ENCODE measurements at places on chromosomes 12 and 14.

DNA sequence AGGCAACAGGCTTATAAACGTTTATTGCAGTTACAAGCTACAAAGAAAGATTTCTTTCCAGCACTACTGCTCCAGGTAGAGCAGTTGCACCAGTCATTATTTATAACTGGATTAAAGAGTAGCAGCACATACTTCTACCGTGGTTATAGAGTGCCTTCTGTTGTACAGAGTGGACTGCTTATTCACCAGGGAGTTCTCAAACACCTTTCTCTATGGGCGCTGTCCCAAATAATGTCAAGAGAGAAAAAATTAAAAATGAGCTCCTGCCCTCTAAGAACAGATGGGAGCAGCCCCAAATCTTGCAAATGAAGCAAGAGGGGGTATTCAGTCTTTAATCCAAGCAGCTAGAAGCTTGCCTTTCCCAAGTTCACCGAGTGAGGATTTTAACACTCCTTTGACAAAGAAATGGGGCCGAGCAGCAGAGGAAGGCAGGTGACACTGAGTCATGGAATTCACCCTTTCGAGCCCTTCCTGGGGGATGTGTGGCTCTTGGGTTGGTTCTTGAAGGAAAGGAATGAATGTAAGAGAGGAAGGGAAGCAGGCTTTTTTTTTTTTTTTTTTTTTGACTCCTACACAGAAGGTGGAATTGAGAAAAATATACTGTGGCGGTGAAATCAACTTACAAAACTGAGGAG lies 181.2 kb downstream of the PRKCH start:
- DNase-seq, result no peak

DNA sequence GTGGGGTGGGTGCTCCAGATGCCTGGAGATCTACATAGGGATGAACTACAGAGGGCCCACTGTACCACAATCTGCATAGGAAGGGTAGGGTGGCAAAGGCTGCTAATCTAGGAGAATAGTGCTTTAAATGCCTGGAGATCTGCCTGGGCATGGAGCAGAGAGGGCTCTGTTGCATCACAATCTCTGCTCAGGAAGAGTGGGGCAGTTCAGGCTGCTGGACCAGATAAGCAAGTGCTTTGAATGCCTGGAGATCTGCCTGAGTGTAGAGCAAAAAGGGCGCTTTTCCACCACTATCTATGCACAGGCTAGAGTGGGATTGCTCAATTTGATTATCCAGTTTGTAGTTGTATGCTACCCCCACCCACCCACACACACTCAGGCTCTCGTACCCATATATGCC lies 886.3 kb upstream of the SEL1L start:
- no peak for DNase-seq

DNA sequence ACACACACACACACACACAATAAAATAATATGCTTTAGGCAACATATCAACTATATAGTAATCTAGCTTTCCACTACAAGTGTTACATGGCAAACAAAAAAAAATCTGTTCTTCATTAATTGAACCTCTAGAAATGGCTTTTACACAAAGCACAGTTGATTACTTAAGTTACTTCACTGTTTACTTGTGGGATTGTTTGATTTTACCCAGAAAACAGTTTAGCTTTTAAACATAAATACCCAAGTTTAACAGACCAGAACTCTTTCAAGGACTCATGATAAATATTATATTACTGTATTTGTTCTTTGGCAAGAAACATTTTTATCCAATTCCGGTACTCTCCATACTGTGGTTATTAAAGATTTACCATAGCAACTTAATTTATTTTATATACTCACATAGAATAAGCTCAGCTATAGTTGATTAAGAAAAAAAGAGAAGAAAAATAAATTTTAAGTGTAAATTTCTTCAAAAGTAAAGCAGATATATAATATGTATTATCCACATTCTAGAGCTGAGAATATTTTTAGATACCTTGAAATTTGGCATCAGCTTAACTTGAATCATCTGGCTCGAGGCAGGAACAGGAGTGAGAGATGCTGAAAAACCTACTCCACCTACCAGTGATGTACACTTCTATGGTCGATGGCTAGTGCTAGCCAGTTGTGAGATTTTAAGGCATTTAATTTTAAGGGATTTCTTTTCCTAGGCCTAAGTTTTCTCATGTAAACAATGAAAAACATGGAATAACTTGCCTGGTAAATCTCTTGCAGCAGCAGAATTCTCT lies 126.0 kb downstream of the BTG1 start:
- DNase-seq, result no peak

GRCh38 chr12:125244338-125244737 lies 179.1 kb downstream of the AACS start:
- DNase-seq, result no peak

GRCh38 chr12:117035287-117035686 lies 63.9 kb downstream of the TESC start:
- no peak for DNase-seq

- DNase-seq, result no peak
Measured at GRCh38 chr12:38892087-38892786, 13.2 kb downstream of the CPNE8 start.

DNA sequence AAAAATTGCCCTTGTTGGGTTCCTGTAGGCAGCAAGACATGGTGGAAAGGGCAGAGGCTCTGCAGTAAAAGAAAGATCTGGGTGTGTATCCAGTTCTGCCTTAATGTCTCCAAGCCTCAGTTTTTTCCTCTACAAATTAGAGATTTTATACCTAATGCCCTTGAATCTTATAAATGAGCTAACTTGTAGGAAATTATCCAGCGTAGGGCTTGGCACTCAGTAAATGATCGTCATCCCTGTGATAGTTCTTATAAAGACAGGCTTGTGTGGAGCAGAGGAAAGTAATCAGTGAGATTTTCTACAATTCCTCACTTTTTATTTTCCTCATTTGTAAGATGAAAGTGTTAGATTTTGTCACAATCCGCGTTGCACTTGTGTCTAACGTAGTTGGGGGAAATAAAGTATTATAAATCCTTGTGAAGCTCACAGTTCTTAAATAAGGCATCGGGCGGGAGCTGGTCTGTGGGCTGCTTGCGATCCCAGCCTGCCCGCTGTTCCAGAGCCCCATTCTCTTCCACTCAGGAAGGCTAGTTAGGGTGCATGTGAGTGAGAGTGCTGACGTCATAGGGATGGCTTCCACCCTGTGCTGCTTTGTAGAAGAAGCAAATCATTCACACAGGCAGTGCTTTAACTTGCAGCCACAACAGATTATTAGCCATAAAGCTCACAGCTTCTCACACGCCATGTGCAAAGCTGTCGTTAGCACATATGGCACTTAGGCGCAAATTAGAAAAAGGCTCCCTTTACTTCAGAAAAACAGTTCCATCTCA lies 87.6 kb downstream of the EML1 start:
- peak; percentile 83 for DNase-seq

DNA sequence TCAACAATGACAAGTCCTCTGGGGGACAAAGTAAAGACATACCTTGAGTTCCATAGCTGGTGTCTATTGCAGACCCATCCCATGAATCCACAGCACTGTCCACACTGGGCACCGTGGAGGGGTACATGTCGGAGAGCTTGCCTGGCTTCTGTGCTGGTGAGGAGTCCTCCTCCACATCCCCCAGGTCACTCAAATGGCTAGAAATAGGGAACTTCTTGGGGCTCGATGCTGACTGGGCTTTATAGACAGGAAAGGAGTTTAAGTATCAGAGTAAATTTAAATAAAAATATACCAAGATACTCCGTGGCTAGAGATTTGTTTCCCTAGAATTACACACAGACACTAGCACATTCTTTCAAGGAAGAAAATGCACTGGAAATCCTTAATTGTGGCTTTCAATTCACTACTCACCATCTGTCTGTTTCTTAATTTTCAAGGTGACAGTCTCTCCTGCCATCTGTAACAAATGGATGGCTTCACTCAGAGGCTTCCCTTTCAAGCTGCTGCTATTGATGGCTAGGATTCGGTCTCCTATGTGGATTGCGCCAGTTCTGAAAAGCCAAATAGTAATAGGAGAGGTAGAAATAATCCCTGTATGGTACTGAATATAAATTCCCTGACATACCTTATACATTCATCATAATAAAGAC lies 90.1 kb downstream of the HELB start:
- no peak for DNase-seq

GRCh38 chr12:110583137-110584059 lies at the start of gene PPTC7:
TSS of gene PPTC7 (minus strand) at chr12:110583318. CDS start at chr12:110583031, 287 bp downstream.
- DNase-seq, result peak; percentile 96

DNA sequence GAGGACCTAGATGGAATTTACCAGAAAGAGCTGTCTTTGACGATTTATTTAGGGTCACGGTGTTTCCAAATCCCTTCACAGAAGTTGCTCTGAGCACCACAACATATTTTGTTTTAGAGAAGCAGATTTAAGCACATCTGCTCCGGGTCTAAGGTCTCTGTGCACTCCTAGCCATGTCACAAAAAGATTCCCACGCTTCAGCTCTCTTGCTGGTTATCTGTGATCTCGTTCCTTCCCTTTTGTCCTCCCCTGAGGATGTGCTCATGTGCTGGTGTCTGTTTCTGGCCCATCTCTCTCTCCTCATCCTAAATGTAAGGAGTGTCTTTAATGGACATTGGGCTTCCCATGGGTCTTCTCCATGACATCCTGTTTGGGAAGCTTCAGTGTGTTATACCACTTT lies 53.7 kb upstream of the GNPNAT1 start:
- DNase-seq, result no peak

- no peak for DNase-seq
Measured at GRCh38 chr12:64696080-64696741, 63.0 kb downstream of the GNS start.

GRCh38 chr14:89654998-89655397 lies 238.0 kb upstream of the FOXN3 start:
- DNase-seq, result no peak

DNA sequence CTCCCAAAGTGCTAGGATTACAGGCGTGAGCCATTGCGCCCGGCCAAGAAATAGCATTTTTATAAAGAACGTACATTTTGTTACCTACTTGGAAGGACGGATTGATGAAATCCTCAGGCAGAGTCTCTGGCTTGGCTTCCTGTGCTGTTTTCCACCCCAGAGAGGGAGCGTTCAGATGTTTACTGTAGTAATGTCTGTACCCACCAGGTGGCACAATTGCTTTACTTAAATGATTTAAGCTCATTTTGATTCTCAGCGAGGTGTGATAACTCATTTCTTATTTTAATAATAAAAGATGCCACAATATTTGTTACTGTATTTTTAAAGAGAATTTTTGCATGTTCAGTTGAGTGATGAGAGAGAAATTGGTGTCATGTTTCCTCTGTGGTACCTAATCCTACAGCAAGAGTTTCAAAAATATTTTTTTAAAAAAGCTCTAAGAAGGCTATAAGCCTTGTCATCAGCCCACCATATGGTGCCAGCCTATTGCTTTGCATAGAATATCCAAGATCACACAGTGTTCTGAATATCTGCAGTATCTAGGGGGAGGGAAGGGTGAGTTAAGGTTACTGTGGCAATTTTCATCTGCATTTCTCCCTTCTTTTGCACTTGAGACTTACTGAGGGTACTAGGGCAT lies 82.6 kb upstream of the TRAF3 start:
- peak; percentile 72 for DNase-seq

DNA sequence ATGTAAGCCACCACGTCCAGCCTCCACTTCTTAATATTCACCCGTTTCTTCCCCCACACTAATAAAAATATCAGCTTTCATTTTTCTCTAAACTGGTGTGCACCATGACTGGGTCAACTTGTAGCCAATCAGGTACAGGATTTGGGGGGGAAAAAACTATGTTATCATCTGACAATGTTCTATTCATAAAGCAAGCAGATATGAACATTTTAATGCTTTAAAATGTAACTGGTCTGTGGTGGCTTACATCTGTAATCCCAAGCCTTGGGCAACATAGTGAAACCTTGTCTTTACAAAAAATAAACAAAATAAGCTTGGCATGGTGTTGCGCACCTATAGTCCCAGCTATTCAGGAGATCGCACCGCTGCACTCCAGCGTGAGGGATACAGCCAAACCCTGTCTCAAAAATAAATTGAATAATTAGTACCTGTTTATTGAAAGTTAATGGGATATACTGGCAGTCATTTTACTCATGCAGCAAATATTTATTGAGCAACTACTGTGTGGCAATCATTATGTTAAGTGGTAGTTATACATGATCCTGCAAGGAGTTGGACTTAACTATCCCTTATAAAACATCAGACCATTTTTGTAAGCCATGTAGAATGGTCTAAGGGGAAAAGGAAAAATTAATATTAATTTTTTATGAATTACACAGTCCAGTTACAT lies 15.3 kb upstream of the ITPR2 start:
- DNase-seq, result no peak

- DNase-seq, result no peak
Measured at GRCh38 chr12:98151105-98151590, 364.2 kb upstream of the TMPO start.

GRCh38 chr12:2179953-2180736 lies 127.4 kb downstream of the CACNA1C start:
- peak; percentile 32 for DNase-seq

DNA sequence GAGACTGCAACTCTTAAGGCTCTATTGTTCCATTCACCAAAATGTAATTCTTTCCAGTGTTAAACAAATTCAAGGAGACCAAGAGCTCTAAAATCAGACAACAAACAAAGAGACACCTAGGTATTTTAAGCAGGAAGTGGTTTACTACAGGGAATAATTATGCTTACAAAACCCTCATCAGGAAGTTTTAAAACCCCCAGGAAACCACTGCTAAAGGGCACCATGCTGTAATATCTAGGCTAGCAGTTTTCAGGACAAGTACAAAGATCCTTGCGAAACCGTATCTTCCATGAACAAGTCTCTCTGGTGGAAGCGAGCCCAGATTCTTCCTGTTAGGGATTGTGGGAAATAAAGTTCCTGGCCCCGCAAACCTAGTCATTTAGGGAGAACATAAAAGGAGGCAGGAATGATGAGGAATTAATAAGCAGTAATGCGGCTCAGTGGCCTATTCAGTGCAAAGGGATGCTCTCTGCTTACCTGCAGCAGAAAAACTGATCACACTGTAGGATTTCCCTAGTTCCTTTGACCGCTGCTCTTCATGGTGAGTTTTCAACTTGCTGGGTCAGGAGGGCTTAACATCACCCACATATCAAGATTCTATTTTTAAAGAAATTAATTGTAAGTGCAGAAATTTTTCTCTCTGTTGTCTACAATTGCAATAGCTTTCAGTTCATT lies 42.8 kb downstream of the ACSM4 start:
- no peak for DNase-seq

- DNase-seq, result no peak
Measured at GRCh38 chr12:100372853-100373640, 16.2 kb downstream of the SLC17A8 start.

- DNase-seq, result no peak
Measured at GRCh38 chr12:19547271-19547671, 108.0 kb downstream of the AEBP2 start.

Measured in dorsolateral prefrontal cortex (tissue), 122 donors.